ENCODE measurements at places on chromosomes 4 and X. TPM values are rescaled to one million over a fixed set of nuclear protein-coding genes. Genes with fewer than 3 reads are reported as not detected.
A peak's percentile ranks its signal among the peaks of the same experiment; 100 is the strongest.

Gene OPHN1
- total RNA-seq = 7.2 TPM

Gene PNMA5
- total RNA-seq = not detected

DNA sequence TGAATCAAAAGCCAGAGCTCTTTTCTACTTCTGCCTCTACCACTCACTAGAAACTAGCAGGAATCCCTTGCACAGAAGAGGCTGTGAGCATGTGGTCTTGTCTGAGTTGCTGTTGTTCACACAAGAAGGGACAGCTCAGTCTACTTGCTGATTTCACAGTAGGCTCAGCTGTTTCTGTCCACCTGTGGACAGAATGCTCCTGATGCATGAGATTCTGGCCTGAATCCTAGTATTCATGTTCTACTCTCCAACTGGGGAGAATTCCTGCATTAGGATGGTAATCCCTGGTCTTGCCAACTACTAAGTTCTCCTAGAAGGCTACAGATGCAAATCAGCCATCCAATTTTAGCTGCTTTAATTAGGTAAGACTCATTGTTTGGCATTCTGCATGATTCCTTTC lies 112.8 kb downstream of the PPA2 start:
- no peak overlapping the region for H3K4me3 ChIP-seq
- H3K4me1 ChIP-seq = no peaks in the 10 kb centered on the region
- H3K27me3 ChIP-seq = no peaks in the 10 kb centered on the region
- H3K27ac ChIP-seq = no peak overlapping the region
- peaks cover 23% of the 10 kb centered on the region for H3K36me3 ChIP-seq

DNA sequence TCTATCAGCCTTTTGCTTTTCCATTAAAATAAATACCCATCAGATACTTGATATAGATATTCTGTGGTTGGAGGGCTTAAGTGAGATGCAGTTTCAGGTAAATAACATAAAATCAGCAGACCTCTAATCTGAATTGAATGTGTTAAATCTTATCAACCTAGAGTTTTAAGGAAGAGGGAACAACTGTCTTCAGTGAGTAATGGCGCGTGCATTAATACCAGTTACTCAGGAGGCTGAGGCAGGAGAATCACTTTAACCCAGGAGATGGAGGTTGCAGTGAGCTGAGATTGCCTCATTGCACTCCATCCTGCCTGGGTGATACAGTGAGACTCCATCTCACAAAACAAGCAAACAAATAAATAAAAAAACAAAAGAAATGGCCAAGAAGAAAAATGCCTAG lies 54.3 kb downstream of the FAT4 start:
- H3K4me1 ChIP-seq = no peaks in the 10 kb centered on the region
- H3K36me3 ChIP-seq = no peaks in the 10 kb centered on the region
- no peak for DNase-seq
- no peaks in the 10 kb centered on the region for H3K27me3 ChIP-seq
- H3K27ac ChIP-seq = no peak overlapping the region
- H3K4me3 ChIP-seq = no peak overlapping the region

DNA sequence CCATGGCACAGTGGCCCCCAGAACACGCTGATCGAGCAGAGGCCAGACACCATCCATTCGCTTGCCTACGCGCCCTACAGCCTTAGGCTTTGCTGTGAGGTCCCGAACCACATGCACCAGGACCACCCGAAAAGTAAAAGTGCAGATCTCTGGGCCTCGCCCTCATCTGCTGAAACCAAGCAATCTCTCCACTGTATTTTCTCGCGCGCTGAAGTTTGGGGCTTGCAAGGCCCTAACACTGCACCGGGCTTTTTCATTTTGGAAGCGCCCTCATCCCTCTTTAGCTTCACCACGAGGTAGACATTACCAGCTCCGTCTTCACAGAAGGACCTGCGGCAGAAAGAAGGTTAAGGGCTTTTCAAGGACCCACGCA lies 21.2 kb downstream of the NKX3-2 start:
- peaks cover 37% of the 10 kb centered on the region for H3K27me3 ChIP-seq
- no peaks in the 10 kb centered on the region for H3K4me1 ChIP-seq
- DNase-seq = no peak

- peaks cover 24% of the 10 kb centered on the region for H3K36me3 ChIP-seq
- H3K27me3 ChIP-seq = no peaks in the 10 kb centered on the region
- peak overlapping the region; percentile 2 for H3K27ac ChIP-seq
- no peak for DNase-seq
- peaks cover 5% of the 10 kb centered on the region for H3K4me1 ChIP-seq
Measured at GRCh38 chrX:108671526-108671925, 64.8 kb downstream of the IRS4 start.

- no peak overlapping the region for H3K27ac ChIP-seq
- DNase-seq = no peak
- no peak overlapping the region for H3K4me3 ChIP-seq
- H3K36me3 ChIP-seq = no peaks in the 10 kb centered on the region
- peaks cover 14% of the 10 kb centered on the region for H3K27me3 ChIP-seq
Measured at GRCh38 chr4:160846121-160846520, 1317.7 kb downstream of the FSTL5 start.

All from progenitor cell of endocrine pancreas (in vitro differentiated cells).